Activated T-helper 1 cell treated with anti-CD3 and anti-CD28 coated beads, Interleukin-2, amount 50 U/mL, for 16 hours (primary cell): ENCODE measurements at places on chromosomes 7 and 10.

DNA sequence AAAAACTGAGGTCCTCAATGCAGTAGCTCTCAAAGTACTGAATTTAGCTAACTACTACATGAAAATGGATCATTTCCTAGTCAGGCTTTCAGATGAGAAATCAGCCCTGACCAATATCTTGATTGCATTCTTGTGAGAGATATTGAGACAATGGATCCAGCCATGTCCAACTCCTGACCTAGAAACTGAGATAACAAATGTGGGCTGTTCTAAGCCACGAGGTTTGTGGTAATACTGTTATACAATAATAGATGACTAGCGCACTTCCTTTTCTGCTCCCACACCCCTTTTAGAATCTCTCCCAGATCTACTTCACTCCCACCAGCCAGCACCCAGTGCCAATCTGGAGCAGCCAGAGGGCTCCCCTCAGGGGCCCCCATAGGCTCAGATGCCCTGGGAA lies 209.3 kb upstream of the KMT2E start:
- no peak for DNase-seq

DNA sequence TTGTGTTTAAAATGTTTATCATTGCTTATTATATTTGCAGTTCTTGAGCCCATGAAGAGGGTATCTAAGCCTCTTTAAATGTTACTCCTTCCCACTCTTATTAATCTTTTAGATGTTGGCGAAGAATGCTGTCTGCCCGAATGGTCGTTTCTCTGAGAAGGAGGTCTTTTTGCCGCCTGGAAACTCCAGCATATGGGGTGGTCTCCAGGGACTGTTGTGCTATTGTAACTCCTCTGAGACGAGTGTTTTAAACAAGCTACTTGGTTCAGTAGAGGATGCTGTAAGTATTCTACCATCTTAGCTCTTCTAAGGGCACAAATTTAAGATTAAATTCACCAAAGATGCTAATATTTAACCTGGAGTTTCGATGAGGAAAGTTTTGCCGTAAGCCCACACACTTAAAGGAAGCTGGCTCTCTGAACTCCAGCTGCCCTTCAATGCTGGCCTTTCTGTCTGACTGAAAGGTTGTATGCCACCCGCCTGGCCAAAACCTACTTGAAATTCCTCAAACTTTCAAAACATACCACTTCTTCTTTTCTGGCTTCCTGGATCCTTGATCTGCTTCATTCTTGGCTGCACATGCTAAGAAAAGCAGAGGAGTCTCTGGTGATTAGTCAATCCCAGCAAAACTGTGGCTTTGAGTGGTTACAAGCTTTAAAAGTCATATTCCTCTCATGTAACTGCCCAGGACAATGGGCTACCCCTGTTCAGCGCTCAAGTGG lies 74.7 kb downstream of the ABCA13 start:
- DNase-seq: no peak

GRCh38 chr10:79069325-79070080 lies 737 bp downstream of the ZMIZ1 start:
- no peak for DNase-seq

DNA sequence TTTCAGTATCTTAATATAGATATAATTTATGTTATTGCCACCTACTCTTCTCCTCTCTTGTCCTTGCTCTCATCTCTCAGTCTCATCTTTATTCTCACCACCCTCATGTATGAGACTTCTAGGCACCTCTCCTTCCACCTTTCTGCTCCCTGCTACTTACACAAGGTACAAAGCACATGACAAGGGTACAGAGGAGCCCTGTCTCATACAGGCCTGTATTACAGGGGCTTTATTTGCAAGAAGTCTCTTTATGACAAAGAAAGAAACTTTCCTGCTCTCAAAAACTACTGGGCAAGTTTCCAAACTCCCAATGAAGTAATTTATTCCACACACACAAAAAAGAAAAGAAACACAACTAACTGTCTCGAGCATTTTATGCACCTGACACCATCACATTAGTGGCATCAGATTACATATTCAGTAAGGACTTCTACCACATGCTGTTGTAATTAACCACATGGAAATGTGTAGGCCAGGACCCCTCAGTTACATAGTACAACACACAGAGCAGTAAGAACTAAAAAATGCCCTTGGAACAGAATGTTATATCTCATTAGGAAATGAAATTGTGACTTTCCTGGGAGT lies 253.1 kb downstream of the FZD1 start:
- DNase-seq: no peak

- no peak for DNase-seq
Measured at GRCh38 chr10:30804478-30805055, 175.0 kb upstream of the LYZL2 start.

GRCh38 chr7:28835800-28836199 lies 122.3 kb downstream of the TRIL start:
- no peak for DNase-seq

DNA sequence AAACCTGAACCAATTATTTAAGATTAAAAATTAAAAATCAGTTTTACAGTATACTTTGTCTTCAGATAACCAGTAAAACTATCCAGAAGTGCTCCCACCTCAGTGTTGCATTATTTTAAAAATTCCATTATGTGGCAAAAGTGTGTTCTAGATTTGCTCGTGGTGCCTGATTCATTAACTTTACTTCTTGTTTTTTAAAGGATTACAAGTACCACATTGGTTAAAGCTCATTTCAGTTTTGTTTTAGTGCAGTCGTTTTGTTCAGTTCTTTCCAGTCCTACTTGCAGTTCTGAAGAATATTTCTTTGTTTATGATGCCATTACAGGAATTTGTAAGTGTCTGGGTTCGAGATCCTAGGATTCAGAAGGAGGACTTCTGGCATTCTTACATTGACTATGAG lies 69.0 kb downstream of the SNX10 start:
- DNase-seq: no peak

- no peak for DNase-seq
Measured at GRCh38 chr7:157690833-157691585, 354.2 kb downstream of the DNAJB6 start.

DNA sequence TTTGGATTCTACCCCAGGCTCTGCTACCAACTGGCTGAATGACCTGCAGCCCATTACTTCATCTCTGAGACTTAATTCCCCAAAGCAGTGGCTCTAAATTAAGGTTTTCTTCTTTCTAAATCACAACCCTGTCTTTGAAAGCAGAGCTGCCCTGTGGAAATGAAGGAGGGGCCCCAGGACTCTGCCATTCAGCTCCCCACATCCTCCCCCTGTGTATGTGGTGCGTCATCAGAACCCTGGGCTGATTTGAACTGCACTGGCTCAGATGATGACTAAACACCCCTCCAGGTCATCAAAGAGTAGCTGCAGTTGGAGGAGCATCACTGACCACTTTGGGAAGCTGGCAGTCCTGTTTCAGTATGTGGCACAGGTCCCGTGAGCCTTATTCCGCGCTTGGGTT lies 46.6 kb downstream of the BPGM start:
- no peak for DNase-seq

GRCh38 chr10:114974625-114975024 lies 36.6 kb downstream of the TRUB1 start:
- no peak for DNase-seq

- no peak for DNase-seq
Measured at GRCh38 chr7:93574269-93574645, 267 bp downstream of the CALCR start.

DNA sequence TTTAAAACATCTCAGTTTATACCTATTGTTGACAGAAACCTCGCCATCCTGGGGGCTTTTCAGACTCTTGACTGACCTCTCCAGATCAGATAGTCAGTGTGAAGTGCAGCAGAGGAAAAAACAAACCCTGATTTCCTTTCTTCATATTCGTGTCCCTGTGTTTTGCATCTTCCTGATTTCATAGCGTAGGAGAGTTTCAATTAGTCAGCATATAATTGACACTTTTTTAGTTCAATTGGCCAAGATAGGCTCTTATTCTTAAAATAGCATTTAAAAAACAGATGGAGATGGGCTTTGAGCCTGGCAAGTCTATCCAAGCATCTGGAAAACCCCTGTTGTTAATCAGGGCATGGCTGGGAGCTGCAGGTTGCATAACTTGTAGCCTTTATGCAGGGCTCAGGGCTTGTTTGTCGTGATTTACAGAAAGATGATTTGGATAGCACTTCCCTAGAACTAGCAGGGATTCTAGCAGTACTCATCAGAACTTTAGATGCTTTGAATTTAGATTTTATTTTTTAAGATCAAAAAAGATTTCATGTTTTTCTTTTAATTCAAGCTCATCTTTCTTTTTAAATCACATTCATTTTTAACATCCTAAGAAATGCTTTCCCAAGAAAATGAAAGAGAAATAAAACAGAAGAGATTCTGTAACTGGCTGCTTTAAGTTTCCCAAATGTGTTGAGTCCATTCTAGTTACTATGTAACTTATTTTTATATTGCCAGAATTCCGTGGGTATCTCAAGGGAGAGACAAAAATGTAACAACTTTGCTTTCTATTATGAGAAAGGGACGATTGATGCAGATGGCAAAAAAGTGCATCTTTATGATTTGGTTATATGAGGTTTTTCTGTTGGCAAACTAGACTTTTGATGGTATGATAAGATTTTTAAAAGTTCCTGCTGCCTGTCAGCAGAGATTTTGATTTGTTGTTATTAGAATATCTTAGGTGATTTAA lies 270.8 kb upstream of the FZD8 start:
- DNase-seq: no peak

- no peak for DNase-seq
Measured at GRCh38 chr10:97117372-97117771, 68.4 kb downstream of the SLIT1 start.

- DNase-seq: no peak
Measured at GRCh38 chr10:47043928-47044538, 132.8 kb downstream of the PTPN20 start.

DNA sequence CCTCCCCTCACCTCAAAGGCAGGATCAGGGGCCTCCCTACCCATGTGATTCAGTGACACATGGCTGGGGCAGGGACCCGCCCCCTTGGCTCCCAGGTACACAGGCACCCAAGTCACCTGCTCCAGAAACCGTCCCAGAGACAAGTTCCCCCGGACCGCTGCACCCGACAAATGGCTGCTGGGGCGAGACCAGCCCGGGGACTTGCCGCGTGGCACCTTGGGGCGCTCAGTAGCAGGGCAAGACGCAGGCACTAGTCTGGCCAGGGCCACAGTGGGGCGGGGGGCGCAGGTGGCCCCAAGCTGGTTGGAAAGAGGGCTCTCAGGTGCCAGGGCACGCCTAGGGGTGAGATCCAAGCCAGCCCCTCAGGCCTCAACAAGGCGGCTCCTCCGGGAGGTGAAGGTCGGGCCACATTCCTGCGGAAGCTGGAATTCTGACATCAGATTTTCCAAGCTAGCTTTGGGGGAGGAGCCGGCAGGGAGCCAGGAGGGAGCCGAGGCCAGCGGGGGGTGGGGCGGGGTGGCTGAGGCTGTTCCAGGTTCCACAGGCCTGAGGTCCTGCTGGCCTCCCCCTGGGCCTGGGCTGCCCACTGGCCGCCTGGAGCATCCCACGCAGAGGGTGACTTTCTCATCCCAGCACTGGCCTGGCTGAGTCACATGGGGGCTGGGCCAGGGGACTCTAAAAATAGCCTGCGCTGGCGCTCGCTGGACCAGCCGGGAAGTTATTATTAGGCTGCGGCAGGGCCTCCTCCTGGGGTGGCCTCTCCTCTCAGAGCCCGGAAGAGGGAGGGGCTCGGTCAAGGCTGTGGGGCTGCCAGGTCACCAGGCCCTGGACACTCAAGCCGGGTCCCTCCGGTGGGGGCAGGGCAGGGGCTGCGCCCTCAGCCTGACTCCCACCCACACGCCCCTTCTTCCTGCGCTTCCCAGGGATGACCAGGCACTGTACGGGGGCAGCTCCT lies 20.5 kb upstream of the INPP5A start:
- DNase-seq: no peak

DNA sequence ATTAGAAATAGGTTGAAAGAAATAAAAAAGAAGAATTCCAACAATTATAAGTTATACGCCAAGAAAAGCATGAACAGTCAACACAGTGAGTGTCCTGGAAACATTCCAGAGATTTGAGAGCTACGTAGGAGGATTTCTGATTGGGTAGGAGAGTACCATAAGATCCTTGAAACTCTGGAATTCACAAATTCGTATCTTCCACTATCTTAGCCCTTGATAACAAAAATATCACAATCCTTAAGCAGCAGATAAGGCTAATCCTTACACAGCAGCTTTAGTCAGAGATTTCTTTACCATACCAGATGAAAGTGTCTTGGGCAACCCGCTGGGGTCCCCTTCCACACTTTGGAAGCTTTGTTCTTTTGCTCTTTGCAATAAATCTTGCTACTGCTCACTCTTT lies 8.2 kb downstream of the TPK1 start:
- no peak for DNase-seq
